BJ (cell line): ENCODE measurements at places on chromosomes 7 and 10.
A peak's percentile ranks its signal among the peaks of the same experiment; 100 is the strongest.

- no peak for DNase-seq
Measured at GRCh38 chr10:131032329-131033165, 279.0 kb downstream of the TCERG1L start.

DNA sequence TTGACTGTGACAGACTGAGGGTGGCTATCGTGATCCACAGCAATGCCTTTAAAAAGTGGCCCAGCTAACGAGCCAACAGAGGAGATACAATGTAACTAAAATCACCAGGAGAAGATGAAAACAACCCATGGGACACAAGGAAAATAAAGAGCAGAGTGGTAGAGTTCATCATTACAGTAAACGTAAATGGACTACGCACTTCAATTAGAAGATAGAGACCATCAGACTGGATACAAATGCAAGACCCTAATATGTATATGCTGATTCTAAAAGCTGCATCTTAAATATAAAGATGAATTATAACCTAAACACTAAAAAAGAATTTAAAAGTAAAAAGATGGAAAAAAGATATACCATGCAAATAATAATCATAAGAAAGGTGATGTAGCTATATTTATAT is 6.6 kb upstream of the STK32C start:
- no peak for DNase-seq

GRCh38 chr10:113435881-113436280 is 117.0 kb upstream of the HABP2 start:
- no peak for DNase-seq

DNA sequence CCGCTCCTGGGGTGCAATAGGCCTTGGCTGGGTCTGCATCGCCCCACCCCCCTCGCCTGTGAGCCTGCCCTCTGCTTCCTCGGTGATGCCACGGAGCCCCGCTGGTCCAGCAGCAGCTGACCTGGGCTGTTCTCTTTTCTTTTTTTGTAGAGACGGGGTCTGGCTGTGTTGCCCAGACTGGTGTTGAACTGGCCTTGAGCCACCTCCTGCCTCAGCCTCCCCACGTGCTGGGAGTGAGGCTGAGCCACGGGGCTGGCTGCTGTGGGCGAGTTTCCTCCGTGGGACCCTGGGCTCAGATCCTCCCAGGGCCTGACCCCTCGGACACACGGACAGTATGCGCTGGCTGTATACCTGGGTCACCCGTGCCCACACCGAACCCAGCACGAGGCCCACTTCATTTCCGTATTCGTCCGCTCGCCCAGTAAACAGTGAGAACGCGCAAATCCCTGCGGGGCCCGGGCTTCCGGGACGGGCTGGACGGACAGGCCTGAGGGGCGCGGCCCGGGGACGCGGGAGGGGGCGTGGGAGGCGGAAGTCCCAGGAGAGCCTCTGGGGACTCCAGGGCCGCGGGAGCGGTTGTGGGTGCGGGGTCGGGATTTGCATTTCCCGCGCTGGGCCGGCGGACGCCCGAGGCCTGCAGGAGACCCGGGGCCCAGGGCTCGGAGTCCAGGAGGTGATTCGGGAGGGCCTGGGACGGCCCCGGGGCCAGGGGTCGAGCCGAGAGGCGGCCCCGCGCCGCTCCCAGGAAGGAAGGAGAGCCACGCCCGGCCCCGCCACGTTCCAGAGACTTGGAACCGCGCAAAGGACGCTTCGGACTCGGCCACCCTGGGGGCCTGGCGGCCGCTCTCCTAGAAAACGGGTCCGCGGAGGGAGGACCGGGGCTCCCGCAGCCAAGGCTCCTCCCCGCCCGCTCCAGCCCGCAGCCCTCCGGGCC is 57.7 kb upstream of the DNAJB6 start:
- DNase-seq = no peak

DNA sequence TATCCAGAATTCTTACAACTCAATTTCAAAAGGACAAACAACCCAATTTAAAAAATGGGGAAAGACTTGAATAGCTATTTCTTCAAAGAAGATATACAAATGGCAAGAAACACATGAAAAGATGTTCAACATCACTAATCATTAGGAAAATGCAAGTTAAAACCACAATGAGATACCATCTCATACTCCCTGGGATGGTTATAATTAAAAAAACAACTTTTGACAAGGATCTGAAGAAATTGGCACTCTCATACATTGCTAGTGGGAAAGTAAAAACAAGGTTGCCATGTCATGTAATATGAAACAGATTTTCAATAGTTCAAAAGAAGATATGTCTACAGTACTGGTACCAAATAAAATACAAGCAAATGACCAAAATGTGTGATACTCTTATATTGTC is 9.0 kb downstream of the OAT start:
- DNase-seq = no peak

GRCh38 chr7:52928591-52928990 is 106.8 kb upstream of the POM121L12 start:
- no peak for DNase-seq

DNA sequence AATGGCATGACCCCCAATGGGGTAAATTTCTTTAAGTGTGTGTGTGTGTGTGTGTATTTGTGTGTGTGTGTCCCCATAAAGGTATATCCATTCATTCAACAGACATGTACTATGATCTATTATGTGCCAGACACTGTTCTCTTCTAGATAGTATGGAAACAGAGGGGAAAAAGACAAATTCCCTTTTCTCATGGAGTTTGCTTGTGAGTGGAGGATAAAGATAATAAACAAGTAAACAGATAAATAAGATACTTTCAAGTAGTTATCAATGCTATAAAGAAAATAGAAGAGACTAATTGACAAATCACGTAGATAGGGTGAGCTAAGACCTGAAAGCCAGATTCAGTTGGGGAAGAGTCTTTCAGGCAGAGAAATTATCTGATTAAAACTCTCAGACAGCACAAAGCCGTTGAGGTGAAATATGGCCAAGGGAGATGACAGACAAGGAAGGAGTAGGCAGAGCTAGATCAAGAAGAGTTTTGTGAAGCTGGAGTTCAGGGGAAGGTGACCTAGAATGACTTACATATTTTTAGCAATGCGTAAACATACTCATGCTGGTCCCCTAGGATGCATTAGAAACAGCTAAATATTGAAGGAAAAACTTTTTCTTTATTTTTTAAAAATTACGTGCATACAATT is 45.2 kb upstream of the DMTF1 start:
- no peak for DNase-seq

DNA sequence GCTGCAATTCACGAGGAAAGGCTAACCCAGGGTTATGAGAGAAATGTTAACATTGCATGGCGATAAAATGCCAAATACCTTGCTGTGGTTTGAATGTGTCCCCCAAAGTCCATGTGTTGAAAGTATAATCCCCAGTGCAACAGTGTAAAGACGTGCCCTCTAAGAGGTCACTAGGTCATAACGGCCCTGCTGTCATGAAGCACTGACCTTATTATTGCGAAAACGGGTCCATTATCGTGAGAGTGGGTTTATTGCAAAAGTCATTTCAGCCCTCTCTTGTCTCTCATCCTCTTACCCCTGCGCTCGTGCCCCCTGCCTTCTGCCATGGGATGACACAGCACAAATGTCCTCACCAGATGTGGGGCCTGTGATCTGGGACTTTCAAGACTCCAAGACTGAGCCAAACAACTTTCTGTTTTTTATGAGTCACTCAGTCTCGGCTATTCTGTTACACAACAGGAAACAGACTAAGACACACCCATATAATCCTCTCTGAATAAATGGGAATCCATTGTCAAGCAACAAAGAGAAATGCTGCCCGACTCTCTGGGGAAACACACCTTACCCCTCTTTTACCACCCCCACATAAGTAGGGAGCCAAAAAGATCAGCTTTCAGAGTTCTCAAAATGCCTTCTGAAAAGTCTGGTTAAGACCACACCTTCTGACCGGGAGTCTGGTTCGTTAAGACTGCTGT is 73.1 kb upstream of the UCN3 start:
- DNase-seq = peak; percentile 87

- DNase-seq = no peak
Measured at GRCh38 chr7:129095258-129095657, 40.3 kb upstream of the TNPO3 start.

GRCh38 chr10:17503795-17504194 is 49.4 kb upstream of the ST8SIA6 start:
- no peak for DNase-seq

DNA sequence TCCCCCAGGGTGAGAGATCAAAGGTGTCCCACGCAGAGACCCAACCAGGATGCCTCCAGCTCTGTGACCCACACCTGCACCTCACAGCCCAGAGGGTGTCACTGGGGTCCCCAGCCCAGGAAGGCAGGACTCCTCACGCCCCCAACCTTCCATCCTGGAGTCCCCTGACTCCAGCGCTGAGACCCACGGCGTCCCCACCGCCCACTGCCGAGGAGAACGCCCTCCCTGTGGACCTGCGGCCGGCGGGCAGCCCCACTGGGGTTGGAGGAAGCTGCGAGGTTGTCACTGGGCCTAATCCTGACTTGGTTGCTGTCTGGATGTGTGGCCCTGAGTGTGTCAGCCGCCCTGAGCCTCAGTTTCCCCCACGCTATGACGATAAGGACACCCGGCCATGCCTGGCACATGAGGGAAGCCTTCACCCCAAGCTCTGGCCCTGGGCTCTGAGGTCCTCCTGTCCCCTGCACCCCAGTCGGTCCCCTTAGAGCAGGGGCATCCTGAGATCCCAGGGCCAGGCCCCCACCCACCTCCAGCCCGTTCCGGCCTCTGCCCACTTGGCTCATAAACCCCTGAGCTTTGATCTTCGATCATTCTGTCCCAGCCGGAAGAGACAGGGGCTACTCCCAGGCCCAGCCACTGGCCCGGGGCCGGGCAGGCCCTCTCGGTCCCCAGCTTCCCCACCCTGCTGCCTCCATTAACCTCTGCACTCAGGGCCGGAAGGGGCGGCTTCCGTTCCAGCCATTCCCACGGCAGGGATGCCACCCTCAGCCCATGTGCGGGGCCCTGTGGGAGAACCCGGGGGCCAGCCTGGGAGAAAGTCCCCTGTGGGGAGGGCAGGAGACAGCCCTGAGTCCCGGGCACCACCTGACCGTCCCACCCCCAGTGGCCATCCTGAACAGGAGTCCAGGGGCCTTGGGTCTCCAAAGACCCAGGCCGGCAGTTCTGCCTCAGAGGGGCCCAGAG is 113.2 kb downstream of the MICALL2 start:
- no peak for DNase-seq

DNA sequence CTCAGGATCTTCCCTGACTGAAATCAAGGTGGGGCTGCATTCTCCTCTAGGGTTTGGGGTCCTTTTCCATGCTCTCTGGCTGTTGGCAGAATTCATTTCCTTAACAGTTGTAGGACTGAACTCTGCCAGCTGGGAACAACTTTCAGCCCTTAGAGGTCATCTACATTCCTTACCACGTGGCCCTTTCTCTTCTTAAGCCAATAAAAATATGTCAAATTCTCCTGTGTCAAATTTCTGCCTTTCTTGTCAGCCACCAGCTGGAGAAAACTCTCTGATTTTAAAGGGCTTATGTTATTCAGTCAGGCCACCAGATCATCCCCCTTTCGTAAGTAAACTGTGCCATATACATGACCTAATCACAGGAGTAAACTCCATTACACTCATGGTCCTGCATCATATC is 95.3 kb upstream of the IL6 start:
- DNase-seq = no peak

DNA sequence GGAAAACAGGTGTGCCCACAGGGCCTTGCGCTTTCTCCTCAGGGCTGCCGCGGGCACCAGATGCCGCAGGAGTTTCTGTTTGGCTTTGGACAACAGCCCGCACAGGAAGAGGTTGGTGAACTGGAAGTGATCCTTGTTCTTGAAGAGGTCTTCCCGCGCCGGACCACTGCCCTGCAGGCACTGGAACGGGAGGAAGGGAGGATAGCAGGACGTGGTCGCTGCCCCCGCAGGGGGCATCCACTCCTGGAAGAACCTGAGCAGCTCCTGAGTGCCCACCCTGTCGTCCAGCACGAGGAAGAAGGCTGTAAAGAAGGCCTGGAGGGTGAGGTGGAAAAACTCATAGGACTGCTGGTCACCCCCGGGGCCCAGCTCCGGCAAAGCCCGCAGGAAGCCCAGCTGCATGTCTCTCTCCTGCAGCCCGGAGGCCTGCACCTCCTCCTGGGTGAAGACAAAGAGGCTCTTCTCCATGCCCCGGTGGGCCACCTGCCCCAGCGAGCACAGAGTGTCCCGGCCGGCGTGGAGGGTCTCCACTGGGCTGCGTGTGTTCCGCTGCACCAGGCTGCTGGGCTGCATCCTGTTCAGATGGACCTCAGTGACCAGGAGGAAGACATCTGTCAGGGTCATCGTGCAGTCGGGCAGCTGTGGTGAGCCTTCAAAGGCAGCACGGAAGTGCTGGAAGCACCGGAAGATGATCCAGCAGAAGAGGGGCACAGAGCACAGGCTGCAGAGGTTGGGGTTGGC is 26.9 kb downstream of the NOD1 start:
- no peak for DNase-seq

- no peak for DNase-seq
Measured at GRCh38 chr10:35848412-35848811, 206.3 kb upstream of the FZD8 start.

DNA sequence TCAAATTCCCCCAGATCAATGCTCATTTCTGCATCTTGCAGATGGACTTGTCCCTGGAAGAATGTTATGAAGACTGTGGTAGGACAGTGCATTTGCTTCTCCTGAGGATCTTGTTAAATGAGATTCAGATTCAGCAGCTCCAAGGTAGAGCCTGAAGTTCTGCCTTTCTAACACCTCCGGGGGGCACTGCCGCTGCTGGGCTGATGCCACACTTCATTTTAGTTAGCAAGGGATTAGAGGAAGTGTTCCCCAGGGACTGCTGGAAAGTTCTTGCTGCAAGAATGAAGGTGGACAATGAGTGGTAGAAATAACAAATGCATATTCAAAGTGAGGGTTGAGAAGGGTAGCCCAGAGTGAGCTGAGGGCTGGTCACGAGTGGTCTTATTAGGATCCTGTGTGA is 434.3 kb upstream of the AKR1E2 start:
- DNase-seq = no peak

DNA sequence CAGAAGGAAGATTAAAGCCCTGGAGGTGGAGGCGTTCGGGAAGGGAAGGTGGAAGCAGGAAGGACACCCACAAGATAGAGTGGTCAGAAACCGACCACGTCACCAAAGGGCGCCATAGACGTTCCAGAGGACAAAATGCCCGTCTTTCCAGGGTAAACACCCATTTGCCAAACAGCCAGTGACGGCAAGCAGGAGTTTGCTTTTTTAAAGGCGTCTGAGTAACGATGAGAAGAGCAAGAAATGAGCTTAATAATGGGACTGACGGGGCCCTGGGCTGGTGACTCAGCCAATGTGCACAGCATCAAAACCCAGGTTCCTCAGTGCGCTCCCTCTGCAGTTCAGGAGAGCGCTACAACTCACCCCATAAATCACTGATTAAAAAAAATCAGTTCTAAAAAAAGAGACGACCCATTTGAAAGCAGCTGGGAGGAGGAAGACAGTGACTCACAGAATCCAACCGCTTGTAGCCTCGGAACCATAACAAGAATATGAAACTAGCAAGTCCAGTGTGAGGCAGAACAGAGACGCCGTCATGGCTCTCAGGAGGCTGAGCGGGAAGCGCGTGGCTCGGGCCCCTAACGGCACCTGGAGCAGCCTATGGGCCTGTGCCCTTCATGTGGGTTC is 5.9 kb downstream of the DIP2C start:
- DNase-seq = peak; percentile 97

- no peak for DNase-seq
Measured at GRCh38 chr10:101481256-101481655, 106.8 kb downstream of the POLL start.

GRCh38 chr10:116852246-116852645 is 2.9 kb downstream of the ENO4 start:
- DNase-seq = no peak

- DNase-seq = no peak
Measured at GRCh38 chr7:139738772-139739171, 39.0 kb downstream of the HIPK2 start.
